ENCODE measurements at places on chromosomes 4 and X.

GRCh38 chrX:41452565-41453356 is 5.6 kb downstream of the NYX start:
- no peak for DNase-seq

DNA sequence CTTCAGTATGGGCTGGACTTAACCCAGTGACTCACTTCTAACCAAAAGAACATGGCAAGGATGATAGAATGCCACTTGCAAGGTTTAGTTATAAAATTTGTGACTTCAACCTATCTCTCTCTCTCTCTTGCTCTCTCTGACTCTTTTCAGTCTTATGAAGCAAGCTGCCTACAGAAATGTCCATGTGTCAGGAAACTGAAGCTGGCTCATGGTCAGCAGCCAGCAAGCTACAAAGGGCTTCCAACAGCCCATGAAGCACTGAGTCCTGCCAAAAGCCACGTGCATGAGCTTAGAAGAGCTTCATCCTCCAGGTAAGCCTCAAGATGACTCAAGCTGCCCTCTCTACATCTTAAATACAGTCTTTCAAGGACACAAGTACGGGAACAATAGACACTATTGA is 100.3 kb downstream of the HS3ST1 start:
- DNase-seq: no peak

DNA sequence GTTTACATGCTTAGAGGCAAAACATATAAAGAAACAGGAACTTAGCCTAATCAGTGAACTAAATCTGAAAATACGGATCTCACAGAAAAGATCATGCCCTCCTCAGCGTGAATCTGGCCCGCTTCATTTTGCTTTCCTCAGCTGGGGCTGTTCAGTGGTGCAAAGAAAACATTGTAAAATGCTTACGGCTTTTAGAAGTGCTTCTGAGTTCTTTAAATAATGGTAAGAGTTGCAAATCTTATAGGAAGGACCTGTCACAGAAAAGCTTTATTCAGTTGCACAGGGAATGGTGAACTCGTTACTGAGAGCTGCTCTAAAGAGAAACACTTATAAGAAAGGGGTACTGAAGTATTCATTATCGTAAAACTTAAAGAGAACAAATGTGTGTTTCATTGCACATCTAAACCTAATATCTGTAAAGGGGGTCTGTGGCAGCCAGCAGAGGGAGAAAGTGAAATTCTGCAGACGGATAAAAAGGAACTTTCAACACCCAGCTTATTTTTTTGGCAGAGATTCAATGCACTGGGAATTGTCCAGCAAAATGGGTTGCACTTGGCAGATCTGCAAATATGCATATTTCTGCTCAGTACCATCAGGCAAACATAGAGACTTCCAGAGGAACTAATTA is 139.2 kb upstream of the ANK2 start:
- DNase-seq: no peak

GRCh38 chrX:386239-386767 is 404 bp downstream of the PPP2R3B start:
- DNase-seq: no peak

GRCh38 chr4:96974295-96974694 is 1134.4 kb downstream of the PDHA2 start:
- DNase-seq: no peak

GRCh38 chr4:52032005-52032404 is 6.1 kb downstream of the SGCB start:
- no peak for DNase-seq

DNA sequence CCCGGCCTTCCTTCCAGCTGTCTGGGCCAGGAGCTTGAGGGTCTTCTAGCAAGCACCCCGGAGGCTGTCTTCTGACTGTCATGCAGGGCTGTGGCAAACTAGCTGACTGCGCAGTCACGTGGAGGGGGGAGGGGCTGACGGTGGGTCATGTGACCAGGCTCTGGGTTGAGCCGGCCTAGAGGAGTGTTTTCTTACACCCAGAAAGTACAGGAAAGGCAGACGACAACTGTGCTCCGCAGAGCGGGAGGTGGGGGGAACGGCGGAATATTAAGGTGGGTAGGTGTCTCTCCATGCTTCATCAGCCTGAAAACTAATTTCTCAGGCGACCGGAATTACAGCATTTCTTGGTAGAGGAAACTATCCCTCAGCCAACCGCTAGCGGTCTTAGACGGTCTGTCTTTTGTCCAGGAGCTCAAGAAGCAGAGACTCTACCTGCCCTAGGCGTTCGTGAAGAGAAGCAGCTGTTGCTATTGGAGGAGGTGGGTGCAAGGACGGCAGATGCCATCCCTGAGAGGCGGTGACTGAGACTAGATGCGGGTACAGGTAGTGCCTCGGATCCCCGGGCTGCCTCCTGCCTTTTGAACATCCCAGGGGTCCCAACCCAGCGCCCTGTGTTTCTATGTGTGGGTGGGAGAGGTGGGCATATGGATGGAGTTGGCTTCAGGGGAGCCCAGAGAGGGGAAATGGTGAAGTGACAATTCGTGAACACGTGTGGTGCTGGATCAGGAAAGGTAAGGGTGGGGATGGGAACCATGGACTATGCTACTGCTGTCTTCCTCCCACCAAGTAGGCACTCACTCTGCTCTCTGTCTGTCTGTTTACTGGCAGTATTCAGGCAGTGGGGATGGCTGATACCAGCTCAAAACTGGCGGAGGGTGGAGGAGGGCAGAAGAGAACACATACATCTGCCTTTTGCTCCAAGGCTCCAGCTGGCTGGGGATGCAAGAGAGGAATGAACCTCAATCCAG is 8.8 kb downstream of the GPRASP1 start:
- DNase-seq: peak; percentile 73

- DNase-seq: no peak
These were observed 88.3 kb downstream of the NHSL2 start for GRCh38 chrX:71998836-71999509.

Measured in stimulated activated CD4-positive, alpha-beta T cell treated with anti-CD3 and anti-CD28 coated beads, TNF-alpha, amount 100 ng/mL, for 4 hours (primary cell).